Left renal cortex interstitium (tissue), 4 donors: ENCODE measurements at places on chromosomes 1 and 21. TPM values are rescaled to one million over a fixed set of nuclear protein-coding genes. Genes with fewer than 3 reads are reported as not detected.

The MSH4 gene
- 0.40 TPM for polyA plus RNA-seq

The CHI3L1 gene
- 9.8 TPM for polyA plus RNA-seq

The HSPA6 gene
- polyA plus RNA-seq: 0.33 TPM

The RXRG gene
- 2.5 TPM for polyA plus RNA-seq

The HHIPL2 gene
- 0.48 TPM for polyA plus RNA-seq

The CFHR1 gene
- polyA plus RNA-seq: 0.37 TPM

The VCAM1 gene
- polyA plus RNA-seq: 37.0 TPM

The PLA2G2F gene
- 0.40 TPM for polyA plus RNA-seq

The LPAR3 gene
- 1.1 TPM for polyA plus RNA-seq

The FLG2 gene
- 0.26 TPM for polyA plus RNA-seq

The NIPAL3 gene
- polyA plus RNA-seq: 20.4 TPM

The MR1 gene
- 3.4 TPM for polyA plus RNA-seq

The SYT11 gene
- 21.3 TPM for polyA plus RNA-seq

The FALEC gene
- not detected for polyA plus RNA-seq

The GJB4 gene
- polyA plus RNA-seq: not detected

The RBM8A gene
- polyA plus RNA-seq: 214 TPM

The WARS2 gene
- 18.3 TPM for polyA plus RNA-seq

The PHLDA3 gene
- polyA plus RNA-seq: 11.0 TPM

The SPRR2A gene
- polyA plus RNA-seq: not detected

The VANGL2 gene
- 31.9 TPM for polyA plus RNA-seq

The OR6Y1 gene
- polyA plus RNA-seq: not detected

The AK5 gene
- polyA plus RNA-seq: 5.9 TPM

The SPRR2E gene
- polyA plus RNA-seq: not detected

The PTAFR gene
- polyA plus RNA-seq: 2.4 TPM

The ELAVL4 gene
- polyA plus RNA-seq: 4.8 TPM

The CYP4A22 gene
- 6.2 TPM for polyA plus RNA-seq

The SLC2A5 gene
- polyA plus RNA-seq: 1.1 TPM

The OPRD1 gene
- 0.43 TPM for polyA plus RNA-seq

The HMGN2 gene
- polyA plus RNA-seq: 1,098 TPM

The RGS8 gene
- not detected for polyA plus RNA-seq

The GPR25 gene
- not detected for polyA plus RNA-seq

The MATN1 gene
- 0.21 TPM for polyA plus RNA-seq

The LAMC1 gene
- polyA plus RNA-seq: 240 TPM

The POU3F1 gene
- polyA plus RNA-seq: 0.79 TPM

The TCP10L gene
- 2.9 TPM for polyA plus RNA-seq

The PLEKHA6 gene
- polyA plus RNA-seq: 45.9 TPM

The C1QC gene
- 15.6 TPM for polyA plus RNA-seq

The TAS1R1 gene
- polyA plus RNA-seq: 0.11 TPM

The SLC6A9 gene
- polyA plus RNA-seq: 8.8 TPM

The ARHGEF2 gene
- 82.3 TPM for polyA plus RNA-seq

The DNAJC28 gene
- 5.8 TPM for polyA plus RNA-seq

The GJA5 gene
- polyA plus RNA-seq: 23.5 TPM

The C1QTNF12 gene
- 7.2 TPM for polyA plus RNA-seq

The IGFN1 gene
- 0.34 TPM for polyA plus RNA-seq
